ENCODE measurements at places on chromosomes 1 and 21.

GRCh38 chr1:107991371-107992066 lies 26.5 kb upstream of the VAV3 start:
- DNase-seq: no peak

DNA sequence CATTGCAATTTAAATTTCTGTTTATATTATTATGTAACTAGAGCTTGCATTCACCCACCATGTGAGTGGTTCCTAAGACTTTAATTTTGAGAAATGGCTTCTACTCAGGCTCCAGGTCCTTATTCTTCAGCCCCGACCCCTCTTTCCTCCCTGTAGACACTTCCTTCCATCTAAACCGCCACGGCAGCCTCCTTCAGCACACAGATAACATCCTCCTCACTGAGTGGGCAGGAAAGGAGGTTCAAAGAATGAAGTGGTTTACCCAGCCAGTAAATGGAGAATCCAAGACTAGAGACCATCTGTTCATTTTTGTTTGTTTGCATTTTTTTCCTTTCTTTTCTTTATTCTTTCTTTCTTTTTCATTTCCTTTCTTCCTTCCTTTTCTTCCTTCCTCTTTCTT lies 37.1 kb upstream of the SOD1 start:
- no peak for DNase-seq

DNA sequence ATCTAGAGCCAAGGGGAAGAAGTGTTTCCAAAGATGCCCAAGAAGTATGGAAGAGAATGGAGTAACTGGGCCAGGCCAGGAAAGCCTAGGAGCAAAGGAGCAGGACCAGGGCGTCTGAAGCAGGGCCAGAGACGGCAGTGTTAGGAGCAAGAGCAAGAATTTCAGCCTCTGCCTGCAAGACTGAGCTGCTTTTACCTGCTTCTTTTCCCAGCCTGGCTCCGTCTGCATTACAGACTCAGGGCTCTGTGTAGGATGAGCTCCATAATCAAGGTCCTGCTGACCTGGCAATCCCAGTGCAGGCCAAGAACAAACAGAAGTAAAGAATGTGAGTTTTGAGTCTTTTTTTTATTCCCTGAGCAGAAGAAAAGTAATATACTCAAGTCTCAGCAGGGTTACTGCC lies 10.1 kb downstream of the FMO1 start:
- DNase-seq: no peak

GRCh38 chr1:172447641-172448040 lies 3.8 kb upstream of the PIGC start:
- no peak for DNase-seq

DNA sequence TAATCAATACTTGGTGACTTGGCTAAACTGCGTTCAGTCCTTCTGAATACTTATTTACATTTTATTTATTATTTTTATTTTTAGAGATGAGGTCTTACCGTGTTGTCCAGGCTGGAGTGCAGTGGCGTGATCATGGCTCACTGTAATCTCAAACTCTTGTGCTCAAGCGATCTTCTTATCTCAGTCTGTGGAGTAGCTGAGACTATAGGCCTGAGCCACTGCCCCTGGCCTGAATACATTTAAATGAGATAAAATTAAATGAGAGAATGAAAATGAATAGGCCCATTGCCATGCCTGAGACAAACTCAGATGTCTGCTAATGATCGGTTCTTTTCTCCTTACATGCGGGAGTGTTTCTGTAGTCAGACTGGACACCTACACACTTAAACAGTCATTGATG lies 86.0 kb downstream of the GALNT2 start:
- DNase-seq: no peak

DNA sequence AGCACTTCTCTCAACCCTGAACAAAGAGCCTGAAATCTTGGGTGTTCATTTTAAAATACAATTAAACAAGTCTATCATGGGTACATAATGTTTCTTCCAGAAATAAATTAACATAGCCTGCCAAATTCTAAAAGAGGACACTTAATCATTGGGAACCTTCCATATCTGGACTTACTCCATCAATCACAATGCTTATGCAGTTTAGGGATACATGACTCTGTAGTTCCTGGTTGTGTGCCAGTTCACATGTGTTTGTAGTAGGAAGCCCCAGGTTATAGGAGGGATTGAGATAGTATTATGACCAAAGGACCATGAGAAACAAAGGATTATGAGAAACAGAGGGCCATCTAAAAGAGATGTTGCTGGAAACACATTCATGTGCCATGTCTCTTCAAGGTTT lies 19.1 kb upstream of the DAB1 start:
- no peak for DNase-seq

GRCh38 chr1:10698726-10699469 lies 97.5 kb downstream of the CASZ1 start:
- DNase-seq: no peak

DNA sequence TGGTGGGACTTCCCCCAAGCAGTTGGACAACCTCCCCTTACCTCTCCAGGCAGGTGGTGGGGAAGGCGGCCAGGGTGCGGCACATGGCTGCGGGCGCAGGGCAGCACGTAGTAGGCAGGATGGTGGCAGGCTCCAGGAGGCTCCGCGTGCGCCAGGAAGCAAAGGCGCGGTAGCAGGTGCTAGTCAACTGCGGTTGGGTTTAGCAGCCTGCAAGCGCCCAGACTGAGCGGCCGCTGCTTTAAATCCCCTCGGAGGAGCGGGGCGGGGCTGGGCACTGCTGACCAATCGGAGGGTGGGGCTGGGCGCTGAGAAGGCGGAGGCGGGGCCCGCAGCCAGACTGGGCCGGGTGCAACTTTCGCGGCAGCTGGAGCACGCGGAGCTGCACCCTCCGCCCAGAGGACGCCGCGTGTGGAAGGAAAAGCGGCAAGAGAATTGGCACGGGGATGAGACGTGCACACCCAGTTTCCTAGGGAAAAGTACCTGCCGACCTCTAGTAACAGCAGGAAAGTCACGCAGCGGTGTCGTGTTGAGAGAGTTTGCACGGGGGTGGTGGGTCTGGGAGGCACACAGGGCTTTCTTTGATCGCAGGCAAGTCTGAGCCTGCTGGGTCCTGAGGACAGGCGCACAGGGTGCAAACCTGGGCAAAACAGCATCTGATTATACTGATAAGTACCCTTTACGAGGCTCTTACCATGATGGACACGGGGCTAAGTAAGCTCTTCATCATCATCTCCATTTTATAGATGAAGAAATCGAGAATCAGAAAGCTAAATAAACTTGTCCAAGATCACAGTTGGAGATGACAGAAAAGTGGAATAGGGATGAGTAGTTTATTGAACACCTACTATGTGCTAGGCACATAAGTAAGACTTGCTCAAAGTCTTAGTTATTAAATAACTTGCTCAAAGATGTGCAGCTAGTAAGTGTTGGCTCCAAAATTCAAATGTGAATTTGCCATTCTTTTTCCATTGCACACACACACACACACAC lies at the start of gene RGS16:
TSS of gene RGS16 (minus strand) at position 215 of the 990 bp plus-strand sequence. CDS start at position 85, 130 bp downstream.
- peak; percentile 89 for DNase-seq

- no peak for DNase-seq
These were observed 24.7 kb downstream of the SSBP3 start for GRCh38 chr1:54381524-54381923.

DNA sequence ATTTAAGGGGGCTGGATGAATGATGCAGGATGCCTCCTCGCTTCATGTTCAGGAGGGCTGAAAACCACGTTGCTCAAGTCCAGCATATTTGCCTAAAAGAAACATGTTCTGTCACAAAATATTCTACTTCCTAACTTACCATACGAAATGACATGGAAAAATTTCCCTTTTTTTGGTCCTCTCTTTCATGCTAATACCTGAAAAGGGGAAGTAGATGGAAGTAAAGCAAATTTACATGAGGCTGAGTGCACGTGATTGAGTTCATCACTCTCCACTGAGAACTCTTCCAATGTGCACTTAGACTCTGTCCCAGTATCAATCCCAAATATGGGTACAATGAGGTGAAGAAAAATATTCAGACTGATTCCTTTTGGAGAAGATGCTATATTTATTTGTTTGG lies 23.0 kb downstream of the XCL2 start:
- DNase-seq: no peak

- DNase-seq: no peak
These were observed 89.3 kb upstream of the CNIH3 start for GRCh38 chr1:224526771-224527170.

GRCh38 chr1:206583707-206584648 lies 28.3 kb downstream of the EIF2D start:
- peak; percentile 64 for DNase-seq

- no peak for DNase-seq
These were observed 146.0 kb downstream of the PLA2G4A start for GRCh38 chr1:186974774-186975181.

DNA sequence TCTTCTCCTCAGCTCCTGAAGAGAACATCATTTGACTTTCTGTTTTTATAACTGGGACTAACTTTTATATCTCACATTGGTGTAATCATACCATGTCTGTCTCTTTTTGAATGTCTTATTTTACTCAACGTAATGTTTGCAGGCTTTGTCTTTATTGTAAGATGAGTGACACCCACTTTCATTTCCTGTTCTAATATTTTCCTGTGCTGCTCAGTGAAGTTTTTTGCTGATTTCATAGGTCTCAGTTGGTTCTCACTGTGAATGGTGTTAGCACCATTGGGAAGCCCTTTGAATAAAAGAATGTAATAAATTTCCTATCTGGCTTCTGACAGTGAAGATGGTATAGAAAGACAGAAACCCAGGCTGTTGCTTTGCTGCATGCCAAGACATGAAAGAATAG lies 84.0 kb downstream of the RAVER2 start:
- no peak for DNase-seq

DNA sequence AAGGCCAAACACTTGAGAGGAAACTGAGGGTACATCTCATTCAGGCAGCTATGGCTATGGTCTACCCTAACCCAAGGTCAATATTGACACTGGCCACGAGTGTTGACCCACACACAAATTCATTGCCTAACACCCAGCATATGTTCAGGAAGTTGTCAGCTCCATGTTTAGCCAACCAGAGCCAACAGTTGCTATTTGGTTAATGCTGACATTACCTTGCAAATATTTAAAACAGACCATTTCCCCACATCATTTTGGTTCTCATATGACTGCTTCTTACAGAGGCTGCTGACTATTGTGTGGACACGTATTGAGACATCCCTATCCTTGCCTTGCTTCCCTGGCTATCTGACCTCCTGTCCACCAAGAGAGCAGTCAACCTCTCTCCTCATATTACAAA lies 97.3 kb downstream of the LMX1A start:
- DNase-seq: no peak

DNA sequence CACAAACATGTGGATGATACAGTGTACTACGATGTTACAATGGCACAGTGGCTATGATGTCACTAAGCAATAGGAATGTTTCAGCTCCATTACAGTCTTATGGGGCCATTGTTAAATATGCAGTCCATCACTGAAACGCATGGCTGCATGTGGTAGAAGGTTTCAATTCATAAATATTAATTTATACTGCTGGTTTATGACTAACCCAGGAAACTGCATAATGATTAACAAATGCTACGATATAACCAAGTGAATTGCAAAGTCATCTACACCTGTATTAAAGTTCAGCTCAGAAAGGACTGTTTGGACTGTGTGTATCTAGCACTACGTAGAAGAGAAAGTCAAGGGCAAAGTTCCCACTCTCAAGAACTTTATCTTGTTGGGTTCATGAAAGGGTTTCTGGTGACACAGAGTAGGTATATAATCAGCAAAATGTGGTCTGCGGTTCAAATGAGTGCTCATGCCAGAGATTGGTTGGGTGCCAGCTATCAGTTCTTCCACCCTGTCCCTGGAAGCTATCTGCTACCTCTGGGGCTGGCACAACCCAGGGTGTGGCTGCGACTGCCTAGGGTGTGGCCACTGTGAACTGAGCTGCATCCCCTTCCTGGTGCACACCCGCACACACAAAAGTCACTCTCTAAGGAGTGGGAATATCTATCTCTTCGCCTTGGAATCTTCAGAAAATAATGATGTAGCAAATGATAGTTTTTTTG lies 14.8 kb downstream of the MGST3 start:
- no peak for DNase-seq

- DNase-seq: no peak
These were observed 13.6 kb downstream of the OXCT2 start for GRCh38 chr1:39757501-39757900.

- DNase-seq: peak; percentile 1
These were observed 186.5 kb downstream of the DYRK1A start for GRCh38 chr21:37553078-37553481.

DNA sequence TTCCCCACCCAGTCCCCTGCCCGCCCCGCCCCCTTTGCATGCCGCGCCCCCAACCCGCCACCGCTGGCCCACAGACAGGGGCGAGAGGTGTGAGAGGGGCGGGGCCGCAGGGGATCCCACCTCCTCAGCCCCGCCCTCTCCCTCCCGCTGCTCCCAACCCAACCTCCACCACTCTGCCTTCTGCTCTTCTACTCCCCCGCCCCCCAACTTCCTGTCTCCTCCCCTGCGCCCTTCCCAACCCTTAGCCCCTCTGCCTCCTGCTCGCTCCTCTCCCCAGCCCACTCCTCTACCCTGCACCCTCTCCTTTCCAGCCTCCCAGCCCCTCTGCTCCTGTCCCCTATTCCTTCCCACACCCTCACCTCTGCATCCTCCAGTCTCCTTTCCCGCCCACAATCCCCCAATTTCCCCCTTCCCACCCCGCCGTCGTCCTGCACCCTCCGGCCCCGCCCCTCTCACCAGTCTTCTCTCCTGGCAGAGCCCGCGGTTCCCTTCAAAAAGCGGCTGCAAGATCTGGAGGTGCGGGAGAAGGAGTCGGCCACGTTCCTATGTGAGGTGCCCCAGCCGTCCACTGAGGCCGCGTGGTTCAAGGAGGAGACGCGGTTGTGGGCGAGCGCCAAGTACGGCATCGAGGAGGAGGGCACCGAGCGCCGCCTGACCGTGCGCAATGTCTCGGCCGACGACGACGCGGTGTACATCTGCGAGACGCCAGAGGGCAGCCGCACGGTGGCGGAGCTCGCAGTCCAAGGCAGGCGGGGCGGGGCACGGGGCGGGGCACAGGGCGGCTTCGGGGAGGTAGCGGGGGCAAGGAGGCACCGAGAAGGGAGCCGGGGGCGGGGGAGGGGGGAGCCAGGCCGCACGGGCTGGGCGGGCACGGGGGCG lies 5.4 kb downstream of the OBSCN start:
- DNase-seq: peak; percentile 31

DNA sequence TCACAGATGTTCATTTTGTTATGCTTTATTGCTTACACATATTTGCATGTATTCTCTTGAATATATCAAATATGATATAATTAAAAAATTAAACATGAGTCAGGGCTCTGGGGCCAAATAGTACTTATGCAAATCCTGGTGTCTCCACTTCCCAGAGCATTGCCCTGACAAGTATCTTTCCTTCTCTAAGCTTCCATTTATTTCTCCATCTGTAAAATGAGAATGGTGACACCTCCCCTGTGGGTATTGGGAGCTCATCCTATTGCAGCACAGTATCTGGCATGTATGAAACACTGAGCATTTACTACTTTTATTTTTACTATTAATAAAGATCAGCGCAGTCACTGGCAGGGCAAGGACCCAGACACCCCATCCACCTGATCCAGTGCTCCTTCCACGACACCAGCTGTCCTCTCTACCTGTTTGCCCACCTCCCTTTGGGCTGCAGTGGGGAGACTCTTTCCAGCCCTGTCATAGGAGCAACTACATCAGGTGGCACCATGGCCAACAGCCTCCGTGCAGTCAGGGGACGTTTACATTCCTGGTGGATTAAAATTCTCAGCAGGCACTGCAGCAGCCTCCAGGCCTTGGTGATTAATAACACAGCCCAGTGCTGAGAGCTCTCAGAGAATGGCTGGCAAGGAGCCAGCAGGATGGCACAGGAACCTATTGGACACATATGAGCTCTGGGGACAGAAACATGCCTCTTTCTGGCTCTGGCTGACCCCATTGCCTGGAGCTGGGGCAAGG lies 113.0 kb downstream of the DMRTB1 start:
- peak; percentile 34 for DNase-seq

- DNase-seq: no peak
These were observed 81.6 kb downstream of the CCDC185 start for GRCh38 chr1:223474804-223475203.

Data from midbrain (tissue), 1 donor.